Stimulated activated CD8-positive, alpha-beta memory T cell treated with anti-CD3 and anti-CD28 coated beads, Interleukin-4, amount 100 ng/mL, for 48 hours (primary cell): ENCODE measurements at places on chromosomes 13 and 19.

GRCh38 chr13:98888890-98889279 is 89.0 kb downstream of the DOCK9 start:
- no peak for DNase-seq

DNA sequence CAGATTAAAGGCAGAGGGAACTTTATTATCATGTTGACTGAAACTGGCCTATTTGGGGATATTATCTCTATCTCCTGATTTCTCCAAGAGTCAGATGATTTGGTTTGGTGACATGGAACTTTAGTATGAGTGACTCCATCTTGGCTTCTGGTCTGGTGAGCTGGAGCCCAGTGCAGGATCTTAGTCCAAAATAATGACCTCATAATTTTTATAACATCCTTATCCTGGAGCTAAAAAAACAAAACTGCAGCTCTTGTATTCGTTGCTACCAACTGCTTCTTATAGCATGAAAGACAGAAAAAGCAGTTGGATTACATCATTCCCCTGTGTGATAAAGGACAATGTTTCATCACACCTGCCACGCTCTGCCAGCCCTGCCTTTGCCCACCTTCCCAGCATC is 39.3 kb upstream of the RNF17 start:
- DNase-seq: no peak

DNA sequence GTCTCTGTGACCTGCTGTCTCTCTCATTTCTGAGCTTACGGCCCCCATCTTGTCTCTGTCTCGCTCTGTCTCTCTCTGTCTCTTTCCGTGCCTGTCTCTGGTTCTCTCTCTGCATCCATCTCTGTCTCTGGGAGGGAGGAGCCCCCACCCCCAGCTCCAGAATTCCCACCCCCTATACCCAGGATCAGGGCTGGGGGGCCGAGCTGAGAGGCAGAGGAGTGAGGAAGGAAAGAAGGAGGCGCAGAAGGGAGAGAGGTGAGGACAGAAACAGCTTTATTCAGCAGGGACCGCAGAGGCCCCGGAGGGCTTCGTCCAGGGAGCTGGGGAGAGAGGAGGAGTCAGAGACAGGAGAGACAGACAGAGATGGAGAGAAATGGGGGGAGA is 14.0 kb downstream of the JOSD2 start:
- DNase-seq: no peak

DNA sequence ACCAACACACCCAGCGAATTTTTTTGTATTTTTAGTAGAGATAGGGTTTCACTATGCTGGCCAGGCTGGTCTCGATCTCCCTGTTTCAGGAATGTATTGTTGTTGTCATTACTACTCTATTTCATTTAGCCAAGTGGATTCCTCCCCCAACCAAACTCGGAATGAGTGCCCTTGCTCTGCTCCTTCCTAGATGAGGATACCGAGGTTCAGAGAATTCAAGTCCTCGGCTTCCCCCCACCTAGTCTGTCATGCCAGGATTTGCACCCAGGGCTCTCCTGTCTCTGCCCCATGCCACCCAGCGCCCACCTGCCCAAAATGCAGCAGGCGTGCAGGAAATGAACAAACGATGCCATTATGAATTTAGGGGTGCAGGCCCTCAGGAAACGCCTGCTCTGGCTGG is 3.5 kb upstream of the SPACA4 start:
- no peak for DNase-seq

DNA sequence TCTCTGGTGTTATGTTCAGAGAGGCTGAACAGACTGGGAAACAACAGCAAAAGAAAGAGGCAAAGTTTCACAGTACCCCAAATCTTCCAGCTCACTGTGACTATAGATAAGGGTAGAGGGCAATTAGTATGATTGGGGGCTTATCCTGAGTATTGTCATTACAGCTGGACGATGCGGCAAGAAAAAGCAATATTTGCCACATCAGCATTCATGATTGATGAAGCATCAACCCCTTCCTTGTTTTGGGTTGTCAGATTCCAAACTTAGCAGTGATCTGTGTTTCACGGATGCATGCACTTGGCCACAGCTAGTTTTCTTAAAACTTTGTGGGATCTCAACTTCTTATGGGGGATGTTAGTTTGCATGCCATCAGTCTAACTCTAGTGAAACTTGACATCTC is 348.8 kb upstream of the SLITRK5 start:
- DNase-seq: no peak

DNA sequence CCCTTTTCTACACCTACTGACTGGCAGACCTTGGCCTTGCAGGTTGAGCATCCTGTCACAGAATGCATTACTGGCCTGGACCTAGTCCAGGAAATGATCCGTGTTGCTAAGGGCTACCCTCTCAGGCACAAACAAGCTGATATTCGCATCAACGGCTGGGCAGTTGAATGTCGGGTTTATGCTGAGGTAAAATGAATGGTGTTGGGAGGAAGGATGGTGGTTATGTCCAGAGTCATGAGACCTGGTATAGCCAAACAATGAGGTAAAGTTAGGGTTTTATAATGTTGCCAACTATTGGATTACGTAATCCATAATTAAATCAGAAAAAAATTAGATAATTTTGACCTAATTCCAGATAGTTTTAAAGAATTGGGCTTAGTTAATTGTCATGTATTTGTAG is 212.5 kb downstream of the PCCA start:
- DNase-seq: no peak

DNA sequence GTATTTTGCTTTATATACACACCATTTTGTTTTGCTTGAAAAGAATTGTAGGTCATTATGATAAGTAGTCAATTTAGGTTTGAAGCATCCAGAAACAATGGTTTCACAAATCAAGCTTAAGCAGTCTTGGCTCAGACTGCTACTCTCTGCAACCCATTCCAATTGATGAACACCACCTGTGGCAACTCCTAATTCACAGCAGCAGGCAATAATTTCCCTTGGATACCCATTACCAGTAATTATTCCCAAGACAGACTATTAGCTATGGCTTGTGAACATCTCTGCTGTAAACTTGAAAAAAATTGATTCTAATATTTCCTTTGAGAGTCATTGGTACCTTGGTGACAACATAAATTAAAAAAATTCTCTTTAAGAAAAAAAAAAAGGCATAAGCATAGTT is 299.3 kb upstream of the SLITRK6 start:
- DNase-seq: no peak

DNA sequence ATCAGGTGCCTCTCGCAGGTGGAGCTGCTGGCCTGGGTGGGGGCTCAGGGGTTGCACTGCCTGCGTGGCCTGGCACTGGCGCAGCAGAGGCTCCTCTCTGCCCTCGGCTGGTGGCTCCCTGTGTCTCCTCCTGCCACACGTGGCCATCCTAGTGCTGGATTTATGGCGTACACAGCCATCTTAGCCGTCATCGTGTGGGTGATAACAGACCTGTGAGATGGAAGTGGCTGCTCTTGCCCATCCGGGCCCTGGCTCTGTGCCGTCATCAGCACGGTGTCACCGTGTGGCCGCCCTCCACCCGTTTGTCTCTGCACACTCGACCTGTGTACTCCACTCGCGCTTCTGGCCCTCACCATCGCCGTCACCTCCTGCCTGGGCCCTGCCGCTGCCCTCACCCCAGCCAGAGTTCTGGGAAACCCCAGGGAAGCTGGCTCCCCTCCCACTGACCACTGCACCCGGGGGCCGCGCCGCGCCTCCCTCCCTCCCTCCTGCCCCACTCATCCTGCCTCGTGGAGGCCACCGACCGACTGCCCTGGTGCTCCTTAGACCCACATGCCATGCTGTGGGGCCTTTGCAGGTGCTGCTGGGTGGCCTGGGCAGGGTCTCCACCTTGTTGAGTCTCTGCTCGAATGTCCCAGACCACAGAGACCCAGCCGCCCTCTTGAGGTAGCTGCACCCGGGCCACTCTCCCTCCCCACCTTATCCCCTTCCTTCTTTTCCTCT is 29.5 kb downstream of the TMEM255B start:
- DNase-seq: no peak

DNA sequence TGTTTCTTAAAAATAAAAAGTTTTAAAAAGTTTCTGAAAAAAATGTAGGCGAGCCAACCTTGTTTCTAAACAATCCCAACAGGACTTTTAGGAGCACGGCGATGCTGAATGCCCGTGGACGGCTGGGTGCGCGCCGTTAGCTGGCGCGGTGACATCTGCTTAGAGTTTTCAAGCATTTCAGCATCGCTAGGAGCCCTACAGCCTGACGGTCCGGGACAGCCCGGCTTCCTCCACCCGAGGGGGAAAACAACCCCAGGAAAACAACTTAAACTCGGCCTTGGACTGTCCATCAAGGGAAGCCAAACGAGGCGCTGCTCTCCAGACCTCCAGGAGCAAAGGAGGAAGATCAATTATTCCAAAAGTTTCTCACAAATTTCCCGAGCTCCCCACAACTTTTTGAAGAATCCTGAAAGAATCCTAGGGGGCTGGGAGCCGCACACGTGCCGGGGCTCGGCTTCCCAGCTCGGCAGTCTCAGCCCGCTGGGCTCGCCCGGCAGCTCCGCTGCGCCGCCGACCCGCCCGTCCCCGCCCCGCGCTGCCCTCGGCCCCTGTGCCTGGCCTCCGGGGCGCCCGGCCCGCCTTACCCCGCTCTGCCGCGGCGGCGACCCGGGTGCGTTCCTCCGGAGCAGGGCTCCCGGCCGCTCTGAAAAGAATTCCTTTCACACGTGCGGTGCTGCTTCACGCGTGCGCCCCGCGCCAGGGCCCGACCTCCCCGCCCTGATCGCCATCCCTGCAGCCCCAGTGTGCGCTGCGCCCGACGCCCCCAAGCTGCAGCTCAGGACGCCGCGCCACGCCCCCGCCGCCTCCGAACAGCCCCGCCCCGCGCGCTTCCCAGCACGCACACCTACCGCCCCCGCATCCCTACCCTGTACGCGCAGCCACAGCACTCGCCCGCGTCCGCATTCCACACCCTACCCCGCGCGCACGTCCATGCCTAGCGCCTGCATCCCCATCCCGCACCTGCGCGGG is at the start of gene GJA3:
Gene GJA3, minus strand, starts transcription at position 747 of the 969 bp plus-strand sequence. CDS start 17,764 bp downstream, outside the sequence.
- DNase-seq: peak; percentile 75

DNA sequence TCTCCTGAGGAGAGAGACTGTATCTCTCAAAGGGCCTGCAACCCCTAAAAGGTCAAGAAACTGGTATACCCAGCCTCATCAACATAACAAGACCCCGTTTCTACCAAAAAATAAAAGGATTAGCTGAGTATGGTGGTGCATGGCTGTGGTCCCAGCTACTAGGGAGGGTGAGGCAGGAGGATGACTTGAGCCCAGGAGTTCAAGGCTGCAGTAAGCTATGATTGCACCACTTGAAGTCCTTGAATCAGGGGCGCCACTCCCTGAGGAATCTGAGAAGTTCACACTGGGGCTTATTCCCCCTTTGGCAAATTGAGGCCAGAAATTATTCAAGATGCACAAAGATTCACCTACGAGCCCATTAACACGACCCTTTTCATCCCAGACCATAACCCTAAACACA is 83.0 kb downstream of the TSHZ3 start:
- no peak for DNase-seq

DNA sequence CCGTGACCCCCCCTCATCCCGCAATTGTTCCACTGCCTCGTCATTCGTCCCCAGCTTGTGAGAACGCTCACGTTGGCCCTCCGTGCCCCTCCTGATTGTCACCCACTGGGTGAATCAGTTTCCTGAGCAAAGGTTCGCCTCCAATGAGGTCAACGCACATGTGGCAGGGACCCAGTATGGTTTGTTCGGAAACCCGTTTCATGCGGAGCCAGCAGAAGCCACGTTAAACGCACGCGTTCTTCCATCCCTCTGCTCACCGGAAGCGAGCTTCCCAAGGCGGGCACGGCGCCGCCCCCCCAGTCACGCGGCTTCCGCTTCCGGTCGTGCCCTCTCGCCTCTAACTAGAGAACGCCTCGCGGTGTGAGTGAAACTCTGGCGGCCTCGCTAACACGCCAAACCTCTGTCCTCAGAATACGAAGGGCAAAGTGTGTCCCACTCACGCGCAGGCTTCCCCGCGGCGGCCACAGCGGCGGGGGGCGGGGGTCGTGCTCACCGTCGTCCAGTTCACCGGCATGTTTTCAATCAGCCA is 18.0 kb upstream of the CFAP97D2 start:
- peak; percentile 56 for DNase-seq

DNA sequence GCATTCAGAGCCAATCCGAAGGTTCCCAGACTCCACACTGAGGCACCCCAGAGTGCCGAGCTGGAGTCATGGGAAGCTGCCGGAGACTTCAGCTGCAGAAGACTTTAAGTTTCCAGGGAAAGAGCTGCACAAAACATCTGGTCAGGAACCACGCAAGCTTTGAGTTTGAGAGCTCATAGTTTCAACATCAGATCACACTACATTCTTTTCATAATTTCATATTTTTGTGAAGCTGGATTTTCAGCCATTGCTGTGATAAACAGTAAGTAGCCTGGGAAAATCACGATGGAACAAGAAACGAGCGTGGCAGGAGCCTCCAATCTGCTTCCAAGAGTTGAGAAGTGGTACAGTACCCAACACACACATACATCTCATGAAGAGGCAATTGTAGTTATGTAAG is 25.5 kb upstream of the ATP12A start:
- DNase-seq: no peak

DNA sequence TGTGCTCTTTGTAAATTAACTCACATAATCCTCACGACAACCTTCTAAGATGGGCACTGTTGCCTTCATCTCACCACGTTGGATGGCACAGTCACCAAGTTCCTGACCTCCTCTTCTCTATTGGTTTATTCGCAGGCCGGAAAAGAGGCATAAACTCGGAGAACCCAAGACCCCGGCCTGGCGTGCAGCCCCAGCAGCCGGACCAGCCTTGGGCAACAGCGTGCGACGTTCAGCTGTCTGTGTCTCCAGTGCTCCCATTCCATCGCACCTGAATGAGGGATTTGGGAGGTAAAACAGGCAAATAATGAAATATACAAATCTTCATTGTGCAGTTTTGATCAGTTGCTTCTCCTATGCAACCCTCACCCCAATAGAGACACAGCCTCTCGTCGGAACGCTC is 34.5 kb upstream of the GAS6 start:
- no peak for DNase-seq

- no peak for DNase-seq
Observed at GRCh38 chr13:76890021-76890420, 3.8 kb upstream of the KCTD12 start.

DNA sequence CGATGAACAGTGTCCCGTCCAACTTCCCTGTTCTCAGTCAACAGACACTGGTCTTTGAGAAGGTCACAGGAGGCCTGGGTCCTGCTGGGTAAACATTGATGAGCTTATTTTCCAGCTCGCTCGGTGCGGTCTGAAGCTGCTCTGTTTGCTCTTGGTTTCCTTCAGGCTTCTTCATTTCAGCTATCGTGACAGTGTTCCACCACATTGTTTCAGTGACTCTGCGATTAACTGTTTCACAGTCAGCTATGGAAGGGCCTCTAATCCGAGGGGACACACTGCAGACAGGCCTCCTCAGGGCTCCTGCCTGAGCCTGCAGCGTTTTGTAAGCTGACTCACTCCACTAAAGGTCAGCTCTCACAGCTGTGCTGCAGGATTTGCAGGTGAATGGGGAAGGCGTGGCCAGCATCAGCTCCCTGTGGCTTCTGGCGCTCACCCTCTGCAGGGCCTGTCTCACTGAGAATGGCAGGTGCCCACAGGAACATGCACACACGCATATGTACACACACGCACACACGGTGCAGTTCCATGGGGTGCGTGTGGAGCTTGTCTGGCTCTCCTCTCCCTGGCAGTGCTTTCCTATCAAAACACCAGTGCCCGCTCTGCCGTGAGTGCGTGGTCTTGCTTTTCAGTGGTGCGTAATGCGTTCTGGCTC is 62.9 kb upstream of the MCF2L start:
- no peak for DNase-seq
